Stimulated activated CD4-positive, alpha-beta T cell treated with anti-CD3 and anti-CD28 coated beads, Interleukin-15, amount 100 ng/mL, for 1 hour (primary cell): ENCODE measurements at places on chromosomes 5 and 9.

GRCh38 chr9:18343784-18344183, 130.2 kb upstream of the ADAMTSL1 start:
- DNase-seq = no peak

DNA sequence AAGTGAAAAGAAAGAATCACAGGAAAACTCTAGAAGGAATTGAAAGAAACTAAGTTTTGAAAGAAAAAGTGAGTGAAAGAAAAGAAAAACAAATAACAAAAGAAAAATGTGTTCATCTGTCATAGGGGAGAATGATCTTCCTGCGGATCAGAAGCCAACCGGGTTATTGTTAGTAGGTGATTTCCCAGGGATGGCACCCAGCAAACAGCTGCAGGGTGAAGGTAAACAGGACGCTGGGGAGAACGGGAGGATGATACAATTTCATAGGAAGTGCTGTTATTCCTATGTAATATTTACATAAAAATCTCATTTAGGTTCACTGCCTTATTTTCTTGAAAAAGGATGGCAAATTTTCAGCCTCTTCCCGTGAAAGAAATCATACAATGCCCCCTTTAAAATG, 72.4 kb upstream of the LHFPL2 start:
- DNase-seq = no peak

DNA sequence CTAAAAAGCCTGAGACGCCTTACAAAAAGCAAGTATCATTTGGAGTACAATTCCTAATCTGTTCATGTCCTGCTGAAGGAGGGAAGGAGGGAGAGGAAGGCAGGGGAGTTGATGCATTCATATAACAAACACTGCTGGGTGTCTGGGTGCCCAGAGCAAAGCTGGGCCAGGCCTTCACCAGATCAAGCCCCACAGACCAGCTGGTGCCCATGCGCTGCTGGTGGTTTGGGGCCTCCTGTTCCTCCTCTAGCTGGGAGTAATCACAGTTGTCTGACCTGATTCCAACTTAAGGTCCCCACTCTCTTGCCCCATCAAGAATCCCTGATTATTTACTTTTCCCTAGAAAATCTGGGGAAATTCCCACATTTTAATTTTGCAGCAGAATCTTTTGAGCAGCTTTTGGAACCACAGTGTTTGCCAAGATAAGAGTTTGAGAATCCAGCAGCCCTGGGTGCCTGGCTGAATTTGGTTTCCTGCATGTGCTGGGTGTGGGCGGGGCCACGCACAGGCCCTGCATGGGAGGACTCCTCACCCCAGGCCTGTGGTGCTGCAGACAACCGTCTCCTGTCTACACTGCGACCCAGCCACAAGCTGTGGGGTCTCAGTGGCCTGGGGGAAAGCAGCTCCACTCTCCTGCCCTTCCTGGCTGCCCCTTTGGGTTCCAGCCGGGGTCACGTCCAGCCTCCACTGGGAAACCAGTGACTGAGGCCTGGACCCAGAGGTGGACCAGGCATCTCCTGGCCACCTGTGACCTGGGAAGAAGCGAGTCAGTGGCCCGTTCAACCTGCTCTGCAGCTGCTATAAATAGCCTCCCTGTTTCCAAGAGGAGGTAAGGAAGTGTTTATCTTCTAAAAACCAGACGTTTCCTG, 47.5 kb downstream of the NEURL1B start:
- DNase-seq = no peak

DNA sequence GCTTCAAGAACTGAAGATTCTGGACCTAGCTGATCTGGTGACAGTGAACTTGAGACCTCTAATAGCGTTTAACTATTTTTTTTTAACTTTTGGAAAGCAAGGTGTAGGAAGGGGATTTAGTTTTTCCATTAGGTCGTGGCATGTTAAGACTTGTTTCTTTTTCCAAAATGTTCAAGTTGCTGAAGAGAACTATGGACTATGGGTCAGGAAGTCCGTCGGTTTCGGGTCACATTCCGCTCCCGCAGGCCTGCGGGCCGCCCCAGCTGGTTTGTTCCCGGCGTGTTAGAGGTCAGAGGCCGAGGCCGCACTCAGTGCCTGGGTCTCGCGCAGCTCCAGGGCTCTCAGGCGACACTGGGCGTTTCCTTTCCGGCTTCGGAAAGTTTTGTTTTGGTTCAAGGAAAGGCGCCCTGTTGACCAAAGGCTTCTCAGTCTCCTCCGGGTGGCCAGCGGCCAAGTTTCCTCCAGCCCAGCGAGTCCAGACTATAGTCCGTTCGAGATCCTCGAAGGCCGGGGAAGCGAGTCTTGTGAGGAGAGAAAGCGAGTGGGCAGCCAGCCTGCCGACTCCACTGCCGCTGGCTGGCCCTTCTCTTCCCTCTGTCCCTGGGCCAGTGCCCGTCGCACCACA, 586 bp upstream of the FCHO2 start:
- no peak for DNase-seq

DNA sequence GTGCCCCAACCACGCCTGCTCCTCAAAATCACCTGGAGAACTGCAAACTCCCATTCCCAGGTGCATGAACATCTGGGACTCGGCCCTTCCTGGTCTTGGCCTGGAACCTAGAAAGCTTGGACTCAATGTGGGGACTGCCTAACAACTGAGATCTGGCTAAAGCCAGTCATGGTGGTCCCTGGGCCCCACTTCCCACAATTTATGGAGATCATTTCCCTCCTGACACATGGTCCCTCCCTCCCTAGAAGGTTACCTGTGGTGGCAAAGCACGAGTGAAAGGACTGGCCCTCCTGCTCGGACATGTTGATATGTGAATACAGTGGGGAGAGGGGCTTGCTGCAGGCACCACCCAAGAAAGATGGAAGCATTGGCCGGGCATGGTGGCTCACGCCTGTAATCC, 18.8 kb downstream of the BICD2 start:
- no peak for DNase-seq

- DNase-seq = no peak
Measured at GRCh38 chr9:129568560-129569501, 52.1 kb downstream of the C9orf50 start.

GRCh38 chr5:153350175-153350883, 140.1 kb upstream of the GRIA1 start:
- no peak for DNase-seq

- DNase-seq = no peak
Measured at GRCh38 chr5:111748304-111748763, 8.7 kb downstream of the NREP start.

- DNase-seq = no peak
Measured at GRCh38 chr5:124859027-124859426, 112.6 kb upstream of the ZNF608 start.
